Spleen (tissue), 13 donors: ENCODE measurements at places on chromosomes 7 and 10. TPM values are rescaled to one million over a fixed set of nuclear protein-coding genes. Genes with fewer than 3 reads are reported as not detected.

DNA sequence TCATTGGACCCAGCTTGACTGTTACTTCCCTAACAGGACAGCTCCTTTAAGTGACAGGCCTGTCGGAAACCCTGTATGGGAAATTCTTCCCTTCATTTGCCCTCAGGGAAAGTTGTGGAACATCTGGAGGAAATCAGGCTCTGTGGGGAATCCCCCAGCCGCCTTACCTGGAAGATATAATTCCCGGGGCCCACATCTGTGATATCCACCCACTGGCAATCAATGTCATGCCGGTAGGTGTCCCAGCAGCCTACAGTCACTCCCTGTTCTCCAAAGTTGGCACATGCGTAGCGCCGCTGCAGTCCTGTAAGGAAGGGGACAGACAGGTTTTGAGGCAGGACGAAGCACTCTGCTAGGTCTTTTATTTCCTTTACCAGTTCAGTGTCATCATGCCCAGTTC is 16.6 kb downstream of the LOXL4 start:
- no peak for DNase-seq

DNA sequence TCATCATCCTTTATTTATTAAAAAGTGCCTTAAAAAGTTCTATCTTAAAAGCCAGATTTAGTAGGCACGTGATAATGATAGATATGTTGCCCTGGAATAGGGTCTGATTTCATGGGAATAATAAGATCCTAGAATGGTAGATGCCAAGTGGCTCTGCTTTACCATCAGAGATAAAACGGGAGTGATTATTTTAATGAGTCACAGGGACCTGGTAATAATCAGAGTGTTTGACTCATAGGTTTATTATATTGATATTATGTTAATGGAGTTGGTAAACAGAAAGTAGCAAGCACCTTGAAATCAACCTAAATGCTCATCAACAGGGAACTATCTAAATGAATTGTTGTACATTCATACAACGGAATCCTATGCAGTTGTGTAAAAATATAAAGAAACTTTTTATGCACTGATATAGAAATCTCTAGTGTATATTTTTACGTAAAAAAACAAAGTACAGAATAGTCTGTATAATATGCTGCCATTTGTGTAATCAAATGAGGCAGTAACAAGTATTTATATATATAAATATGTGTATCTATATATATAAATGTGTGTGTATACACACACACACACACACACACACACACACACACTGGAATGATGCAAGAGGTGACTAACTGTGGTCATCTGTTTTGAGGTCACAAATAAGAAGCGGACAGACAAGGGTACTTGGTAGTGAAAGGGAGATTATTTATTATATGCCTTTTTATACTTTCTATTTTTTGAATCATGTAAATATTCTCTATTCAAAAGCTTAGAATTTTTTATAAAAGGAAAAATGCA is 78.6 kb upstream of the DYNC1I1 start:
- DNase-seq, result no peak

DNA sequence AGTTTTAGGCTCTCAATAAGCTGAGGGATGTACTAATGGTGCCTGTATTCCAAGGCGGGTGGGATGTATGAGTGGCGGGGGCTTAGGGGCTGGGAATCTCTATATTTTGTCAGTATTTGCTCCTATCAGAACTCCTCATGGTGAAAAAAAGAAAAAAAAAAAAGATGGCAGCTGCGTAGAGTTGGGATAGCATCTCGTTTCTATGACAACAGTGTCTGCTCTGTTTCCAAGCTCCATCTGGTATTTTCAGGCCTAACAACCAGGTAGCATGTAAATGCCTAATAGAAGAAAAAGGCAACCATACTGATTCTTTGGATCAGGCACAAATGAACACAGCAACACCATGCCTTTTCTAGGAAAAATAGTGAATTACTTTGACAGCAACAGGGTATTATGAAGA is 11.7 kb upstream of the CCDC172 start:
- no peak for DNase-seq

GRCh38 chr7:6350433-6351058 is 78.1 kb upstream of the CYTH3 start:
- DNase-seq, result no peak

DNA sequence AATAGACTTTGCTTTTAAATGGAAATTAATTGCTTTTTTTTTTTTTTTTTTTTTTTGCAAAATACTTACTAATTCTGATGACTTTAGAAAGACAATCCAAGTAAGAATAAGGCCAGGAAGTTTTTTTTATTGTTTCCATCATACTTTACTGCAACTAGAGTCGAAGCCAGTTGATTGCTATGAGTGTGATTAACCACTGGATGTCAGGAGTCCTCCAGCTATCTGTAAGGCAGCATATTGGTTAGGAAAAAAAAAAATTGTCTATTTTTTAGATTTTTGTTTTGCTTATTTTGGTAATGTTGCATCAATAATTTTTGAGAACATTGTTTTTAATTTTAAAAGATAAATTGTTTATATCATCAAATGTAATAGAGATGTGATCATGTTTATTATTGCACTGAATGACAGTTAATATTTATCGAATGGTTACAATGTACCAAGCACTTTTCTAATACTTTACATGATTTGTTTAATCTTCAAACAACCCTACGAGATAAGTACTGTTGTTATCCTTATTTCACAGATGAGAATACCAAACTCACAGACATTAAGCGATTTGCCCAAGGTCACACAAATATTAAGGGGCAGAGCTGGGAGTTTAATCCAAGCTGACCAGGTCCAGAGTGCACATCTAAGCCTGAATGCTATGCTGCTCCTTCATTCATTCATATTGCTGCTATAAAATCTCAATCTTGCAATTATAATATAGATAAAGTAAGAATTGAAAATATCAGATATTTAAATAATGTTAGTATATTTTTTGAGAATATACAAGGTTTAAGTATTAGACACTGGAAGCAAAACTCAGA is 19.9 kb upstream of the LMOD2 start:
- DNase-seq, result no peak

DNA sequence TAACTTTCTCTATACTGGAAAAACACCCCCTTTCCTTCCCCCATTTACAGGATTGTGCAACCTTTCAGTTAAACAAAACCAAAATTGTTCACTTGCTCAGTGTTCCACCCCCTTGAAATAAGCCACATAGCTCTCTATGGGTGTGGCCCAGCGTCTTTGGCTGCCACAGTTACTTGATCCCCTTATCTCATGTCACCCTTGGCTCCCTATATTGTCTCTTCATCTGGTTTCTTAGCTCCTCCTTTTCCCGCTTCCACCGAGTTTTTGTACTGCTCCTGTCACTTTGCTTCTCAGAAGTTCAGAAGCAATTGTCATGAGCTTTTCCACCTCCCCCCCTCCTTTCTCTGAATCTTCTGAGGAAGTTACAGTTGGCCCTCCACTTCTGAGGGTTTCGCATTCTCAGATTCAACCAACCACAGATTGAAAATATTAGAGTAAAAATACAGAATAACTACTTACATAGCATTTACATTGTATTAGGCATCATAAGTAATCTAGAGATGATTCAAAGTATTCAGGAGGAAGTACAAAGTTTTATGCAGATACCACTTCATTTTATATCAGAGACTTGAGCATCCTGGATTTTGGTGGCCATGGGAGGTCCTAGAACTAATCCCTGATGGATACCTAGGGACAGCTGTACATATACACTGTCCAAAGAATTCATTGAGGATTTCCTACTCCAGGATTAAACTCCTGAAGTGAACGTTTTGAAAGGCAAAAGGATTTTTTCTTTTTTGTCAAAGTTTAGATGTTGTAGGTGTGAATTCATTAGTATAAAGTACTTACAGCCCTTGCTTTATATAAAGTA is 60.4 kb downstream of the ADD3 start:
- DNase-seq, result no peak

- DNase-seq, result peak; percentile 71
Observed at GRCh38 chr7:2017914-2018568, 214.7 kb downstream of the MAD1L1 start.

ADAM8 gene
- polyA plus RNA-seq, result 10.1 TPM

DNA sequence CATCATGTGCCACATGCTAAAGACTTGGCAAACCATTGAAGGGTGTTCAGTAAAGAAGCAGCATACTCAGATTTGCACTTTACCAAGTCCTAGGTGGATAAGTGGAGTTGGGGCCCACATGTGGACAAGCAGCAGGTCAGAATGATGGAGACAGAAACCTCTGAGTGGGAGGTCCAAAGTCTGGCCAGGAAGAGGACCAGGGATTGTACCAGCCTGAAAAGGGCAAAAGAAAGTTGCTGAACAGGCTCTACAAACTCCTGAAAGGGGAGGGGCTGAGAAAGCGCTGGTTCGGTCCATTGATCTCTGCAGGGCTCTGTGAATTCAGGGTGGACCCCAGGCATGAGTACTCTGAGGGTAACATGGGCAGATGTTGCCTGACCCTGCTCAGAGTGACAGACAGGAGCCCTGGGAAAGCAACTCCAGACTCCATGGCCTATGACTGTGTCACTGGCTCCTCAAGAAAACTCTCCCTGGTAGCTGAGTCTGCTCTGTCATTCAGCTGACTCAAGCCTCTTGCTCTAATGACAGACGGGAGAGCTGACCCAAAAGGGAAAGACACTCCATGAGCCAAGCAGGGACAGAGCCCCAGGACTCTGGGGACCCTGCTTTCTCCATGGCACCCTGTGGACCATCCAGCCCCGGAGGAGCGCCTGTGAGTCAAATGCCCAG is 68.5 kb downstream of the TBXAS1 start:
- DNase-seq, result no peak

GRCh38 chr7:33418251-33418701 is 288.9 kb downstream of the BBS9 start:
- no peak for DNase-seq

- DNase-seq, result no peak
Observed at GRCh38 chr10:69749178-69750010, 52.3 kb upstream of the COL13A1 start.

DNA sequence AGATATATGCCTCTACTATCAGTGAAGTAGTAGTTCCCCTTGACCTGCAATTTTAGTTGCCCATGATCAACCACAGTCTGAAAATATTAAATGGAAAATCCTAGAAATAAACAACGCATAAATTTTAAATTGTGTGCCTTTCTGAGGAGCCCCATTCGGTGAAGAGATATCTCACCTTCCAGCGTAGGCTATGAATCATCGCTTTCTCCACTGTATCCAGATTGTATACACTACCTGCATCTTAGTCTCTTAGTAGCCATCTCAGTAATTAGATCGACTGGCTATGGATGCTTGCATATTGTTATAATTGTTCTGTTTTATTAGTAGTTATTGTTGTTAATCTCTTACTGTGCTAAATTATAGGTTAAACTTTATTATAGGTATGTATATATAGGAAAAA is 151.3 kb downstream of the LRRC4 start:
- no peak for DNase-seq

OR2A12 gene
- polyA plus RNA-seq, result not detected

- no peak for DNase-seq
Observed at GRCh38 chr10:72943498-72944234, 10.9 kb downstream of the PLA2G12B start.

GRCh38 chr10:13839430-13839990 is 252.7 kb downstream of the PRPF18 start:
- DNase-seq, result no peak

APBB1IP gene
- 19.7 TPM for polyA plus RNA-seq

GHRHR gene
- not detected for polyA plus RNA-seq
